ENCODE measurements at places on chromosomes 1 and 21.

DNA sequence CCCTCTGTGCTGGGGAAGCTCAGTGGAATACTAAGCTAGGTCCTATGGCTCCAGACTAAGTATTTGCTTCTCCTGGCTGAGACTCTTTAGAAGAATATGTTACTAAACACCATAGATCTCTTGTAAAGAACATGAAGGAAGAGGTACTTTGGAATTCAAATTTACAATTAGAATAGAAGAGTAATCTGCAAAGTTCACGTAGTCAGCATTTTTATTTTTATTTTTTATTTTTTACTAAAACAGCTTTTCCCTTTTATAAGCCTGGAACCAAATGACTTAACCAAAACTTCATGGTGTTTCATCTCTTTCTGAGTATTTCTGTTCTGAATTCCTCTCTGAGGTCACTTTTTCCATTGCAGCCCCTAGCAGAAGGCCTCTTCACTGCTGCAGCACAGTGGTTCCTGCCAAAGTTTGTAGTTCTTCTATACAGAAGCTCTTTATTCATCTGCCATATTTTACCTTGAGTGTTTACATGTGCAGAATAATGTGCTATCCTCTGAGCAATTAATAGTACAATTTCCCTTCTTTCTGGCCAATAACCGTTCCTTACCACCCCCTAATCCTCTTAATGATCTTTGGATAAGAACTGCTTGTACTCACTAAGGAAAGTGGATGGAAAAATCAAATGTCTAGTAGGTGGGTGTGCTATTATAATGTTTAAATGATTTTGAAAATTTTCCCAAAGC lies 27.2 kb downstream of the TSEN15 start:
- no peak for DNase-seq

GRCh38 chr1:181134543-181135436 lies 46.3 kb downstream of the IER5 start:
- DNase-seq, result no peak

- no peak for DNase-seq
Measured at GRCh38 chr21:44414291-44415072, 40.8 kb upstream of the LRRC3 start.

- DNase-seq, result no peak
Measured at GRCh38 chr1:11279630-11280029, 6.6 kb downstream of the UBIAD1 start.

- DNase-seq, result no peak
Measured at GRCh38 chr1:13992489-13993285, 292.7 kb downstream of the PRDM2 start.

DNA sequence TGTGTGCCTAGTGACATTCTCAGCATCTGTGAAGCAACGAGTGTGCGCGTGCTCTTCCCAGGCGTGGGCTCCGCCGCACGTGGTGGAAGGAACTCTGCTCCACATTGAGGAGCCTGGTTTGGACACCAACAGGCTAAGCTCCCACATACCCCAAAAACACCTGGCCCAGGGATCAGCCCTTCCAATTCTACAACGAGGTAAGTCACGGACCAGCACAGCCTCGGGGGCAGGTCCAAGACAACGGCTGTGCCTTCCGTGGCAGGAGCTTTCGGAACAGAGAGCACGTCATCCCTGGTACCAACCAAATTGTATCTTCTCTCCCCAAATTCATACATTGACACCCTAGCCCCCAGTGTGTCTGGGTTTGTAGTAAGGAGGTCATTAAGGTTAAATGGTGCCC lies 27.2 kb upstream of the PDE9A start:
- no peak for DNase-seq
